ENCODE measurements at places on chromosomes 6 and 20.

DNA sequence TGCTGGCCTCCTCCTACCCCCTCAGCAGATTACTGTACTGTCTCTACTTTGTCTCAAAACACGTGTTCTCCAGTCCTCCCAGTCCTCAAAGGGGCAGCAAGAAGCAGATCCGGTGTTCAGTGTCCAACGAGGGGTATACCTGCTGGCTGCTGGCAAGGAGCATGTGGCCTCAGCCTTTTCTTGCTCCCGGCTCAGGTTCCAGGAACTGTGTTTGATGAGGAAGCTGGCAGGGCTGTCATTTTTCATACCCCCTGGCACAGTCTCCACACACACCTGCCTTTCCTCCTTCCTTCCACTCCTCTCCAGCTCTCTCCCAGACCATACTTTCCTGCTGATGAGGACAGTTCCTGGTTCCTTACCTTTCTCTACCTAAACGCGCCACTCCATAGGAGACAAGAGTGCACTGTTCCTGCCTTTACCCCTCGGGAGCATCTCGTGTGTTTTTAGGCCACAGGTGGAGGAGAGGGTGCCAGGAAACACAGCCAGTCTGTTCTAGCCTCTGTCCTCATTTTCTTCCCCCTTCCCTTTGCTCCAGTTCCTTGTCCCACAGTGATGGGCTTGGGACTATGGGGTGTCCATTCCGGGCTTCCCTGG lies 77.2 kb downstream of the SSR1 start:
- DNase-seq = no peak

GRCh38 chr6:36743538-36744303 lies 46.1 kb downstream of the RAB44 start:
- no peak for DNase-seq

DNA sequence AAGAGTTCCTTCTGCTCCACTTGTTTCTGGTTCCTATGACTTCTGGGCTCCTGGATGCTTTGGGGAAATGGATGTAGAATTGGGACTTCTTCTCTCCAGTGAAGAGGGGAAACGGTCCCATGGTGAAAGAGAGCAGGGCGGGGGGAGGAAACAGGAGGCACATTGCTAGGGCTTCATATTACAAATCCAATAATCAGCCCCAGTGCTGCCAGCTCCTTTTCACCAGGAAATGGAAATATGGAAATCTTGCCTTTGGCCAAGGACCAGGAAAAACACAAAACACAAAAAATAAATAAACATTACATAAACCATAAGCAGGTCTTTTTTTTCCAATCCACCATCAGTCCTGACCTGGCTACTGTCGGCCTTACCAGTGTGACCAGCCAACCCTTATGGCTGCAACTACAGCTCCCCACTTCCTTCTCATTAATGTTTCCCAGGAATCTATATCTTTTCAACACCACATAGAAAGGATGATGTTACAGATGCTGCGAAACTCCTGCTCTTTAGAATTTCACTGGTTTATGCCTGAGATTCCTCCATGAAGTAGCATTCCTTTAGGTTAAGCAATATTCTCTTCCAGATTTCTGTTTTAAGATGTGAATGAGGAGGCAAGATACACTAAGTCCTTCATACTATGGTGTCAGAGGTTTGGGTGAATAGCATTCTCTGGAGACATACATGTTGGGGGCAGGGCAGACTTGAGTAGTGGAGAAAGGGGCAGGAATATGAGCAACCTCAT lies 2.0 kb downstream of the PI3 start:
- no peak for DNase-seq

DNA sequence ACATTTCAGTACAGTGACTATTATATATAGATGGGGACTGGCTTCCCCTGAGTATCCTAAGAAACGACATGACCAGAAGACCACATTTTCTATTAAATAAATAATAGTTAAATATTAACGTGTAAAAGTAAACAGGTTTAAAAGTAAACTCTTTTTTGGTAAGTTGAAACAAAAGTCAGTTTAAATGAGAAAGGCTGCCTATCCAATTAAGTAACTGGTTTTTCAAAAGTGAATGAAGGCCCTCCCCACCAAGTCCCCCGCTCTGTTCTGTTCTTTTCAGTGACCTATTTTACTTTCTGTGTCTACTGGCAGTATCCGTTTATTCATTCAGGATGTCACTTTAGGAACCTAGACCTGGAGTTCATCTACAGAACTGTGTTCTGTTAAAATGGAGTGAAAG lies 32.0 kb downstream of the QKI start:
- DNase-seq = no peak

- DNase-seq = no peak
Observed at GRCh38 chr20:41478026-41478425, 111.4 kb upstream of the EMILIN3 start.

DNA sequence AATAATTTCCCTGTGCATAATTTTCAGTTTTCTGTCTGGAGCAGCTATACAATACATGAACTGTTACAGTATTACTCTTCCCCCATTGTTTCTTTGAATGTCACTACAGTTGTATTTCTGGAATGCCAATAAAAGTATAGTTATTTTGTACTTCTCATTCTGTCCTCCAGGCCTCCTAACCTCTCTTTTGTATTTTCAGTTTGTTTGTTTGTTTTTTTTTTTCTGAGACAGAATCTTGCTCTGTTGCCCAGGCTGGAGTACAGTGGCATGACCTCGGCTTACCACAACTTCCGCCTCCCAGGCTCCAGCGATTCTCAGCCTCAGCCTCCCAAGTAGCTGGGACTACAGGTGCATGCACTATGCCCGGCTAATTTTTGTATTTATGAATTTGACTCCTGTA lies 16.8 kb upstream of the ARID1B start:
- DNase-seq = no peak

GRCh38 chr20:35347011-35347410 lies 54.8 kb upstream of the FAM83C start:
- DNase-seq = no peak

GRCh38 chr6:91634791-91635190 lies 1047.9 kb upstream of the MAP3K7 start:
- DNase-seq = no peak

DNA sequence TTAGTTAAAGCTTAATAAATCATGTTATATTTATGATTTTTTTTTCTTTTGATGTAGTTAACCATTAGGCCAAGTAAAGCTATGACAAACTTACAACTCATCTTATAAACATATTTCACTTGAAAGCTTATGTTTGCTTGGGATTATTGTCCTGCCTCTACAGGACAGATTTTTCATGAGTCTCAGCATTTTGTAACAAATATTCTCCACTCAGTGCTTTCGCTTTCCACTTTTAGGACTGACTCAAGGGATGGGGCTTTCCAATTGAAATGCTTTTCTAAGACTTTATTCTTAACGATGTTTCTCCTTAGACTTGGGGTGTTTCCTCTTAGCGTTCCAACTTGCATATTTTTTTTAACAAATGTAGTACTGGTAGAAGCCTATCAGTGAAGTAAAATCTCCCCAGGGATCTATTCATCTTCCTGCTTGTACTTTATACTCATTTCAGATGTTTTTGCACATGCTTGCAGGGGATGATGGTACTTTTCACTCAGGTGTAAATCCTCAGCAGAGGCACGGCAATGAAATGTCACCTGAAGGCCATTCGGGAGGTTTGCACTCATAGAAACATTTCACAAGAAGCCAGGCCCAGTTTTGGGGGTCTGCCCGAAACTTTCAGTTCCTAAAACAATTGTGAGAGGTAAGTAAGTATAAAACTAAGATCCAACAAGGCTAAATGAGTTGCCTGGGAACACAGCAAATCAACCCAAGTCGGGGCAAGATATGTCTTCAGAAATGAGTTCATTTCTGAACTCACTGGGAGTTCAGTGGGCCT lies 298.1 kb upstream of the FOXQ1 start:
- no peak for DNase-seq
